ENCODE measurements at places on chromosomes 11 and 22.

DNA sequence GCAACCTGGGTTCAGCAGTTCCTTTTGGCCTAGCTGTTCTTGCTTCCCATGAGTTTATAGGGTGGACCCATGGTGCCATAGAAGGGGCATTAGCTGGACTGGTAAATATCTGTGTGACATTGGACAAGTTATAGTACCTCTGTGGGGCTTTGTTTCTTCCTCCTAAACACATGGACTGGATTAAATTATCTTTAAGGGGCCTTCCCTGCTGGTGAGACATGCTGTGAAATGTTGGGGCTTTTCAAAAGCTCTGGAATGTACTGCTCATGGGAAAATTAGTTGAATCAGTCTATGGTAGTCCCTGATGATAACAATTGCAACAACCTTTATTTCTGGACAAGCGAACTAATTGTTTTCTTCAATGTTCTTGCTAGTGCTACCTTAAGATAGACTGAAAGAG, 276.2 kb downstream of the BLID start:
- DNase-seq: no peak

DNA sequence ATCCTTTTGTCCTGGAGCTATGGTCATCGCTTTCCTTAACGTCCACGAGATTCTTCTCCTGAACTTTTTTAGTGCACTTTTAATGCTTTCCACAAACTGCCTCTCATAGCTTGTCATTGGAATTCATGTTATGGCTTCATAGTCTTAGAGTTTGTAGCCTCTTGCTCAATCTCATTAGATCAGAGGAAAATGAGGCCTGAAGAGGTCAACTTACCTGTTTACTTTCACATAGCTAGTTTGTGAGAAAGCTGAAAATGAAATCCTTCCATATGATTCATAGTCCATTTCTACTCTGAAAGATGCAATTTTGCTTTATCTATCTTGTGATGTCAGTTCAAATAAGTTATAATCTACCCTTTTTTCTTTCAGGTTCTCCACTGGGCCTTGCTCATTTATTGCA, 1747.2 kb upstream of the RAG2 start:
- DNase-seq: no peak

DNA sequence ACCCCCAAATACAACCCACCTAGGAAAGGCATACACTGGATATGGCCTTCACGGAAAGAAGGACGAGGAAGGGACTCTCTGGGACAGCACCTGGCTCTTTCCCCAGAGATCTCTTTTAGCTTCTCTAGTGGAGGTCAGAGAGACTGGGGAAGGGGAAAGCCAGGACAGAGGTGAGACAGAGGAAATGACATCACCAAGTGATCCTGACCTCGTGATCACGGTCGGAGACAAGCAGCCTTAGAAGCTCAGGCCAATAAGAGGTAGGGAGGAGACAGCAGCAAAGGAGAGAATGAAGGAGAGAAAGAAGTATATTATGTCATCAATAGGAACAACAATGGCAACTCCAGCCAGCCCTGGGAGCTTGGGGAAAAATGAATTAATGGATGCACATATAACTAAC, 15.4 kb upstream of the TMPRSS13 start:
- no peak for DNase-seq

DNA sequence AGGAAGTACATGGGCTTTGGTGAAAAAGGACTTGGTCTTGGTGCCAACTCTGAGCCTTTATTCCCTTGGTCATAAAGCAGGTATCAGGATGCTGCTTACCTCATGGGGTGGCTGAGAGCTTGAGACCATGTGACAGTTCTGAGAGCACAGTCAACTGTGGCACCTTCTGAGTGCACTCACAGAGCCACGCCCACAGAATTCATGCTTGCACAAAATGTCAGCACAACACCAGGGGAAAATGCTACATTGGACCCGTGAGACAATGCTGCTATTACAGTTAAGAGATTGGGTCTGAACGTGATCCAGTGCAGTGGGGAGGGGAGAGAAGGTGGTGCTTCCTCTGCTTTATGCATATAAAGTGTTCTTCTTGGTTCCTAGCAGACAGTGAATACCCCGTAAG, 79.5 kb upstream of the SPON1 start:
- DNase-seq: no peak

GRCh38 chr11:115616971-115617370, 112.8 kb upstream of the CADM1 start:
- no peak for DNase-seq

DNA sequence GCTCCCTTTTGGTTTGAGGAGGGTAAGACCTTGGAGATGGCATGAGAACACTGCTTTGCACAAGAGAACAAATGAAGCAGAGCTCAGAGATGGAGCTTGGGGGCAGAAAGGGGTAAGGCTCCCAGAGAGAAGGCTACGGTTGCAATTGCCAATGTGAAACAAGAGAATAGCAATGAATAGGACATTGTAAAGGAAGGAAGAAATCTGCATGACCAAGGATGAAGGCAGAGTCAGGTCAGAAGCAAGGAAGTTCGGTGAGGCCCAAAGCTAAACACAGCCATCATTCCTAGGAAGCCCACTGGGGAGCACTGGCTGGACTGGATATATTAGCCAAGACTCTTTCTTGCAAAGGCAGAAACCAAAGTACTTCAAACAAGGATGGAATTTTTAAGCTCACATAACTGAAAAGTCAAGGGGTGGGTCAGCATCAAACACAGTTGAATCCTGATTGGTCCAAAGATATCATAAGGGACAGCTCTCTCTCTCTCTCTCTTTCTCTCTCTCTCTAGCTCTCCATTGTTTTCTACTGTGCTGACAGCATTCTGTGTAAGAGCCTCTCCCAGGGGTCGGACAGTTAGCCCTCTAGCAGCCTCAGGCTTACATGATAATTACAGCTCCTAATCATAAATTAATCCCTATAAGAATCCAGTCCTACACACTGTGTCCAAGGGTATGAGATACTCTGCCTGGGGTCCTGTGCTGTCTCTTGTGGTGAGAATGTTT, 484.3 kb downstream of the SOX6 start:
- no peak for DNase-seq

GRCh38 chr11:47854667-47855066, 6.5 kb upstream of the NUP160 start:
- no peak for DNase-seq

DNA sequence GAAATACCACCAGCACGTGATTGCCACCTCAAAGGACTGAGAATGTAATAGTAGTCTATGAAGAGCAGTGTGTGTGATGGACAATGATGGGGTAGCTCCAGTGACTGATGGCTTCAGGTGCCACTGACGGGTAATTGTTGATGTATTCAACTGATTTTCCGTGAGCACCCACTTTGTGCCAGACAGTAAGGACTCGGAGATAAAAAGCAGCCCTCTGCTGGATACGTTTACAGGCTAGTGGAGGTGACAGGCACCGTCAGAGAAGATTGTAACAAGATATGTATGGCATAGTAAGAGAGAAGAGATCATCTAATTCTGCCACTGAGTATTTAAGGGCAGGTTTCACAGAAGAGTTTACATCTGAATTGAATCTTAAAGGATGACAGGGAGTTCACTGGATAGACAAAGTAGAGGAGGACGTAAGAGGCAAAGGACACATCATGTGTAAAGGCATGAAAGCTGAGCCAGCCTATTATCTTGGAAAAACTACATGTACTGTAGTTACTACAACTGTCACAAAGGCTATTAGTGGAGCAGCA, 1.1 kb upstream of the ENTHD1 start:
- DNase-seq: no peak

DNA sequence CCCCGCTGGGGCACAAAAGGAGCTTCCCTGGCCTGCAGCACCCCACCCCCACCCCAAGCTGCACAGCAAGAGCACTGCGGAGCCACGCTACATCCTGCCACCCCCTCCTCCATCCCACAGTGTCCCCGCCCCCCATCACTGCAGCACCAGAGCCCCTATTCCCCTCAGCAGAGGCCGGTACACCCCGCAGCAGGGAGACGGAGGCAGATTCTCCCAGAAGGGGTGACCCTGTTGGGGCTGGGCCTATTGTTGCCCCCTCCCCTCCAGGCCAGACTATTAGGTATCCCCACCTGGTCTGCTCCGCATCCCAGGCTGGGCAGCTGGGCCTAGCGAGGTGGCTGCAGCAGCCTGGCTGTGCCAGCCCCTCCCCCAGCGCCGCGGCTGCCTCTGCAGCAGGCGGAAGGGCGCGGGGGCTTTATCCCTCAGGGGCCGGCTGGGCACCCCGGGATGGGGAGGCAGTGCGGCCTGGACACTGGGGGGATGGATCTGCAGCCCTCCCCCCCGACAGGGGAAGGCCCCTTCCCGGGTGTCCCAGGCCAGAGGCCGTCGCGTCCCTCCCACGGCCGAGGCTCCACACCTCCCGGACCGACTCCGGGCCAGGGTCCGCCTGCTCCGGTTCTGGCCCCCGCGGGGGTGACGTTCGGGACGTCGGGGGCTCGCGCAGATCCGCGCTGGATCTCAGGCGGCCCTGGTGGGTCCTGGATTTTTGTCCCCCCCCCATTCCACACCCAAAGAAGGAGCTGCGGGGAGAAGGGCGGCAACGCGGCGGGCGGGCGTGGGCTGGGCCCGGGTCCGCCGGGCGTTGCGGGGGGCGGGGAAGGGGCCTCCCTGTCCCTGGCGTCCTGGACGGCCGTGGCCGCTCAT, 943 bp downstream of the DUSP8 start:
- peak; percentile 30 for DNase-seq

All from DND-41 (cell line).